ENCODE measurements at places on chromosomes 1 and 21.

GRCh38 chr1:94142022-94142421 is 21.1 kb upstream of the ABCA4 start:
- DNase-seq = no peak
- no peak overlapping the region for H3K27ac ChIP-seq
- no peaks in the 10 kb centered on the region for H3K36me3 ChIP-seq
- no peaks in the 10 kb centered on the region for H3K27me3 ChIP-seq
- peaks cover 2% of the 10 kb centered on the region for H3K4me1 ChIP-seq

- no peak for DNase-seq
- no peaks in the 10 kb centered on the region for H3K27me3 ChIP-seq
- no peaks in the 10 kb centered on the region for H3K36me3 ChIP-seq
- no peaks in the 10 kb centered on the region for H3K4me1 ChIP-seq
These were observed 837 bp upstream of the DESI2 start for GRCh38 chr1:244651956-244652622.

DNA sequence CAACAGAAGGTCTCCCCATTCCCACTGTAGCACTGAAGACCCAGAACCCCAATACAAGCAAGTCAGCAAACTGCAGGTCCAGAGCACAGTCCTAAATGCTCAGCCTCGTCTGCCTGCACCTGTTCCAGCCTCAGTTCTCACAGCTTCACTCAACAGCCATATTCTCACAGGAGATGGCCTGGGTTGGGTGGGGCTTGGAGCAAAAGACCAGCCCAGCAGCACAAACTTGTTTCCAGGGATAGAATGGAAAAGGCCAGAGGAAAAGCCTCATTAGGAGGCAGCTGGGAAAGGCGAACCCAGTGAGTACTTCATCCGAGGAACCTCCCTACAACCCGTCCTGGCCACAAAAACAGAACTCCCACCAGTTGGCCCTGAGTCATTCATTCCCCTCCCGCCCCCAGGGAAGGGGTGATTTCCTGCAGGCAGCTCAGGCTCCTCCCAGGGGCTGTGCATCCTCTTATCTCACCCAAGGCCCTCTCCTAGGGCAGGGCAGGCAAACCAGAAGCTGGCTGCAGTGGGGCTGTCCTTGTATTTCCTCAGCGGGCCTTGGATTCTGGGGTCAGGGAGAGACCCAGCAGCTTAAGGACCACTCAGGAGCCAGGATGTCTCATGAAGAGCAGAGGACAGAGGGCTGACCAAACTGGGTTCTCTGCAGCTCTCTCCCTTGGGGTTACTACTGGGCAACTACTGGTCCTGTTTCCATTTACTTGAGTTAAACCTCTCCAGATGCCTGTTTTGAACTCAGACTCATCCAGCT is 7.4 kb upstream of the MPL start:
- no peak overlapping the region for H3K27ac ChIP-seq
- H3K27me3 ChIP-seq = no peaks in the 10 kb centered on the region
- H3K4me1 ChIP-seq = peaks cover 7% of the 10 kb centered on the region
- DNase-seq = peak; percentile 72
- H3K36me3 ChIP-seq = no peaks in the 10 kb centered on the region

DNA sequence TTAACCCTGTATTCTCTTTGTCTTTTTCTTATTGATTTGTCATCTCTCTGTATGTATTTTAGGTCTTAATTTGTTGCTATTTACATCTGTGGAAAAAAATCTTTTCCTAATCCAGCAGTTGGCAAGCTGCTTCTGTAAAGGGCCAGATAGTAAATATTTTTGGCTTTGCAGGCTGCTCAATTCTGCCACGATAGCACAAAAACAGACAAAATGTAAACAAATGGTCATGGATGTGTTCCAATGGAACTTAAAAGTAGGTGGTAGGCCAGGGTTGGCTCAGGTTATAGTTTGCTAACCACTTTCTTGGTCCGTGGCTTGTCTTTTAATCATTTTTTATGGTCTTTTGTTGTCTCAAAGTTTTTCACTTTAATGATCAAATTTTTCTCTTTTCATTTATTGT is 371.8 kb downstream of the HHAT start:
- DNase-seq = no peak
- H3K4me1 ChIP-seq = no peaks in the 10 kb centered on the region
- no peak overlapping the region for H3K4me3 ChIP-seq
- no peaks in the 10 kb centered on the region for H3K36me3 ChIP-seq

DNA sequence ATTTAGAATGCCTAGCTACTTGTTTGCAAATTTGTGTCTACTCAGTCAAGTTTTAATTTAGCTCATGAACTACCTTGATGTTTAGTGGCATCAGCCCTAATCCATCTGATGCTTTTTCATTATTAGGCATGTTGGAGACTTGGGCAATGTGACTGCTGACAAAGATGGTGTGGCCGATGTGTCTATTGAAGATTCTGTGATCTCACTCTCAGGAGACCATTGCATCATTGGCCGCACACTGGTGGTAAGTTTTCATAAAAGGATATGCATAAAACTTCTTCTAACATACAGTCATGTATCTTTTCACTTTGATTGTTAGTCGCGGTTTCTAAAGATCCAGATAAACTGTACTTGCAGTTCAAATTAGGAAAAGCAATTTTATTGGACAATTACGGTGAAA is 7.6 kb downstream of the SOD1 start:
- H3K27me3 ChIP-seq = no peaks in the 10 kb centered on the region
- H3K4me3 ChIP-seq = no peak overlapping the region
- peaks cover 25% of the 10 kb centered on the region for H3K36me3 ChIP-seq
- H3K4me1 ChIP-seq = peaks cover 12% of the 10 kb centered on the region
- DNase-seq = no peak

GRCh38 chr1:26900815-26901511 is 696 bp upstream of the GPATCH3 start:
- H3K4me1 ChIP-seq = peaks cover 10% of the 10 kb centered on the region
- no peak overlapping the region for H3K27ac ChIP-seq
- H3K27me3 ChIP-seq = no peaks in the 10 kb centered on the region
- H3K4me3 ChIP-seq = peak overlapping the region; percentile 99
- H3K36me3 ChIP-seq = peaks cover 21% of the 10 kb centered on the region
- no peak for DNase-seq

GRCh38 chr1:78102082-78102481 is 56.3 kb downstream of the GIPC2 start:
- no peaks in the 10 kb centered on the region for H3K27me3 ChIP-seq
- DNase-seq = peak; percentile 67
- peaks cover 2% of the 10 kb centered on the region for H3K4me1 ChIP-seq
- H3K4me3 ChIP-seq = no peak overlapping the region
- no peaks in the 10 kb centered on the region for H3K36me3 ChIP-seq
